ENCODE measurements at places on chromosomes 5 and 9.

DNA sequence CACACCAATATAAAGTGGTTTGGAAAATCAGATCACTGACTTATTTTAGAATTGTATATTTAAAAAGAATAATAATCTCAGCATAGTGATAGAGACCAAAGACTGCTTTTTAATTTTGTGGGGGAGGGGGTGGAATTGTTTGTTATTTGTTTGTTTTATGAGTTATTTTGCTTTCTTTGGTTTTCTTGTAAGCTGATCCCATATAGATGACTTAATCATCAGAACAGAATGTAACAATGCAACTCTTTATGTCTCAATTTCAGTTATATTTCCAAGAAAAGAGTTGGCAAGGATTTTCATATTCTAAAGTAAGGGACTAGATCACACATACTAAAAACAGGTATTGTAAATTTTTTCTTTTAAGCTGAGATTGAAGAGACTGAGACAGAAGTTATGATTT, 984.9 kb downstream of the TLE4 start:
- no peak for DNase-seq

GRCh38 chr5:117587111-117587510, 1012.5 kb upstream of the SEMA6A start:
- DNase-seq = no peak

DNA sequence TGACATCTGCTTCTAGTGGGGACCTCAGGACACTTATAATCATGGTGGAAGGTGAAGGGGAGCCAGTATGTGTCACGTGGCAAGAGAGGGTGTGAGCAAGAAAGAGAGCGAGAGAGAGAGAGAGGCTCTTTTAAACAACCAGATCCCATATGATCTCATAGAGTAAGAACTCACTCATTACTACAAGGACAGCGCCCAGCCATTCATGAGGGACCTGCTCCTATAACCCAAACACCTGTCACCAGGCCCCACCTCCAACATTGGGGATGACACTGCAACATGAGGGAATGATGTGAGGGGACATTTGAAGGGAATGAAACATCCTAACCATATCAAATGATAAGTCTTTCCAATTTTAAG, 427.5 kb downstream of the EFNA5 start:
- no peak for DNase-seq

- no peak for DNase-seq
Observed at GRCh38 chr9:70080481-70081119, 37.0 kb downstream of the MAMDC2 start.

DNA sequence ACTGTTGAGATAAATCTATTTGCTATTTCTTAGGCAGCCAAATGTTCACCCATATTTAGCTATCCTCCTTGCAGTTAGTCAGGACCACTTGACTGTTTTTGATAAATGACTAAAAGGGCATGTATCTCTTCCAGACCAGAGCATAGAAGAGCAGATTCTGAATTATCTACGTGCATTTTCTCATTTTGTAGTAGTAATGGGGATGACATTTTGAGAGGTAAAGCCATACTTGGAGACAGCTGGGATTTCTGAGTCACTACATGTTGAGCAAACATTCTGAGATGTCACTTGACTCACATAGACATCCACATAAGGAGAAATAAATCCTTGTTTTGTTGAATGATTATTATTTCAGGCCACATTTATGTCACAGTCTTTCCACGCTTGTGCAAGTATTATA, 297.6 kb downstream of the CDH10 start:
- DNase-seq = no peak

GRCh38 chr5:180636016-180636402, 13.4 kb downstream of the FLT4 start:
- DNase-seq = peak; percentile 13

DNA sequence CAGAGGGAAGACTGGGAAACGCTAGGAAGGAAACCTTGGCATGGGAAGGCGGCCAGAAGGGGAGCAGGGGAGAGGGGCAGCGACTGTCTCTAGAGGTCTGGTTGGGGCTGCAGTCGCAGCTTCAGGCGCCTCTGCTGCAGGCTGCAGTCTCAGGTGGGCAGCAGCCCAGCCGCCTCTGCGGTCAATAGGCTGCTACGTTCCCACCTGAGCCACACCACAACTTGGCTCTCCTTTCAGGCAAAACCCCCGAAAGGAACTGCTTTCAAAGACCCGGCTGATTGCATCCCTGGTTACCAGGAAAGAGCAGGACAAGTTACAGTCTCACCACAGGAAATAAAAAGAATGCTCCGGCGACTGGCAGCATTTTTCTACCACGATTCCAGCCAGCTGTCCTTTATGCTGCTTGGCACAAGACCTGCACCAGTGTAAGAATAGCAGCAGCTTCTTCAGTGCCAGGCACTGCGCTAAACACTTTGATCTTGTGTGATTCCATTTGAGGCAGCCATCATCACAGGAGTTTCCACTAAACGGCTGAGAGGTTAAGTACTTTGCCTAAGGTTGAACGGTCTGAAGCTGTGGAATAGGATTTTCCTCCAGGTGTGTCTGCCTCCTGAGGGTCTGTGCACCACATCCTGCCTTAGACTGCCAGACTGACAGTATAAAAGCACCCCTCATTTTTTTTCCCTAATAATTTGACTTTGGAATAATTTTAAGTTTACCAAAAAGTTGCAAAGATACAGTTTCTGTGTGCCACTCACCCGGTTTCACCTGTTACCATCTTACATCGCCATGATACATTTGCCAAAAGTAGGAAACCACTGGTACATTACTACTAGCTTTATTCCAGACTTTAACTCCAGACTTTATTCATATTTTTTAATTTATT, 7.5 kb downstream of the RPS14 start:
- no peak for DNase-seq

- no peak for DNase-seq
Observed at GRCh38 chr5:154714266-154714986, 40.8 kb upstream of the LARP1 start.

GRCh38 chr9:133794016-133794760, 56.0 kb upstream of the SARDH start:
- no peak for DNase-seq

GRCh38 chr9:129669946-129670345, 4.5 kb downstream of the PRRX2 start:
- DNase-seq = no peak

- DNase-seq = peak; percentile 26
Observed at GRCh38 chr9:84862810-84863287, 193.3 kb downstream of the NTRK2 start.

DNA sequence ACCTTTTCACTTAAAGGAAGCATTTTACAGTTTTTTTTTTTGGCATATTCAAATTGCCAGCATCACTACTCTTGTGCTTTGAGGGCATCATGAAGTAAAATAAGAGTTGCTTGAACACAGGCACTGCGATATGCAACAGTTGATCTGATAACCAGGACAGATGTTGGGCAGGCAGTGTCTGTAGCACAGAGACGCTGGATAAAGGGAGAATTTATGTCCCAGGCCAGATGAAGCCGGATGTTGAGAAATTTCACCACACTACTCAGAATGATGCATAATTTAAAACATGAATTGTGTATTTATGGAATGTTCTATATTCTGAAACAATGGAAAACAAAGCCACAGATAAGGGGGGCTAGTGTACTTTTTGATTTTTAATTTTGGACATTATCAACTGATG, 71.4 kb downstream of the SLC12A2 start:
- no peak for DNase-seq

GRCh38 chr5:58149746-58150145, 310.1 kb downstream of the PLK2 start:
- no peak for DNase-seq

GRCh38 chr9:21801683-21802417, 586 bp upstream of the MTAP start:
- DNase-seq = peak; percentile 80

- DNase-seq = no peak
Observed at GRCh38 chr9:4335631-4336030, 35.8 kb upstream of the GLIS3 start.

- no peak for DNase-seq
Observed at GRCh38 chr5:167725264-167725663, 566.2 kb upstream of the WWC1 start.

- peak; percentile 86 for DNase-seq
Observed at GRCh38 chr9:128724744-128725211, 851 bp upstream of the ZDHHC12 start.

- DNase-seq = peak; percentile 73
Observed at GRCh38 chr5:140633021-140633471, at the start of gene CD14. Gene CD14 (minus strand): TSS chr5:140633175. CDS start chr5:140633071, 104 bp downstream.

- DNase-seq = no peak
Observed at GRCh38 chr5:159041444-159042198, 58.1 kb downstream of the EBF1 start.

- no peak for DNase-seq
Observed at GRCh38 chr9:26537211-26537610, 355.4 kb downstream of the CAAP1 start.

- DNase-seq = no peak
Observed at GRCh38 chr5:125198270-125198974, 452.0 kb upstream of the ZNF608 start.

DNA sequence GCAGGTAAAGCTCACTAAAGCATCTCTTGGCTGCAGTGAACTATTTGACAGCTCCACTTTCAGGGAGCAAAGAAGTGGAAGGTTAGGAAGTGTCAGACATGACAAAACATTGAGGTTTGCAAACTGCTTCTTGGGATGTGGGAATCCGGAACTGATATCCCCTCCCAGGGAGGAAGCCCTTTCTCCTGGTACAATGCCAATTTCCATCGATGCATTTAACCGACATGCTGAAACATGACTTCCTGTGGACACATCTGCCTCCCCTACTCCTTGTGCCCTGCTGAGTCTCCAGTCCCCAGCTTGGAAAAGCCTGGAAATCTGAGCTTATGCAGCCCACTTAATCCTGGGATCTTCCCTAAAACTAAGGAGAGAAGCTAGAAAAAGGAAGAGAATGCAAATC, 323.1 kb upstream of the DAP start:
- no peak for DNase-seq

- DNase-seq = no peak
Observed at GRCh38 chr9:4010309-4010708, 289.6 kb downstream of the GLIS3 start.

- no peak for DNase-seq
Observed at GRCh38 chr5:3601911-3602782, 6.5 kb downstream of the IRX1 start.

DNA sequence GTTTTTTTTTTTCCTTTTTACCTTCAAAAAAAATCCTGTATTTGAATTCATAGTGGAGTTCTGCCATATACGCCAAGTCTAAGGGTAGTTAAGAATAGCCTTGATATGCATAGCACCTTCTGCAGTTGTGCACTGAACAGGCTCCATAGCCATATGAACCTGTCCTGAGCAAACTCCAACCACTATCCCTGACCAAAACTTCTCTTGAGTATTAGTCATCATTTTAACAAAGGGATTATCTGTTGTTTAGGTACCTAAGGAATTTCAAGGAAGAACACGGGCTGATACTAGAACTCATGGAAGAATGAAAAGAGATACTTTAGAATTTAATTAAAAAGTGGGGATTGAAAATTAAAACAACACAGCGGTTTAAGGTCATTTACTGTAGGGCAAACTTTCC, 1.9 kb upstream of the FBXO38 start:
- no peak for DNase-seq

- no peak for DNase-seq
Observed at GRCh38 chr5:88667496-88668201, 215.3 kb downstream of the MEF2C start.

GRCh38 chr9:113912816-113913215, 36.7 kb downstream of the ZNF618 start:
- no peak for DNase-seq

GRCh38 chr9:116791326-116791725, 104.2 kb downstream of the TRIM32 start:
- no peak for DNase-seq

GRCh38 chr5:172765766-172766286, 5.2 kb downstream of the DUSP1 start:
- DNase-seq = no peak

- no peak for DNase-seq
Observed at GRCh38 chr5:172901012-172901780, 58.0 kb upstream of the RPL26L1 start.

GRCh38 chr5:151146061-151146460, 11.5 kb downstream of the ANXA6 start:
- DNase-seq = no peak

GRCh38 chr5:167967494-167968177, 323.8 kb upstream of the WWC1 start:
- no peak for DNase-seq

- DNase-seq = no peak
Observed at GRCh38 chr5:128493657-128494329, 44.3 kb downstream of the FBN2 start.

GRCh38 chr5:146607659-146608332, 91.8 kb upstream of the GPR151 start:
- no peak for DNase-seq

DNA sequence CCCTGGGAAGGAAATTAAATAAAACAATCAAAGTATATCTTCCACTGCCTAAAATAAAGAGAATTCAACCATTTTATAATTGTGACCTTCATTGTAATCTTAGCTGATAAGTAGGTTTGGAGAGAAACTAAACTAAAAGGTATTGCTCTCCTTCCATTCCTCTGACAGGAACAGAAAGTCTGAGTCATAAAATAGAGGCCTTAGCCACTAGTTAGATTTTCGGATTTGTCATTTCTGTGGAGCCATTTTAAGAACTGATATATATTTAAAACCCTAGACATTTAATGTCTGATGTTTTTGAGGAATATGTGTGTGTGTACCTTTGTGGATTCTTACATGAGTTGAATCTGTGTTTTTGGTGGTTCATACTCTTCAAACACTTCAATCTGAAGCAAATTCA, 11.8 kb upstream of the TMC1 start:
- DNase-seq = no peak

GRCh38 chr9:79952401-79952800, 380.6 kb downstream of the TLE4 start:
- DNase-seq = no peak

DNA sequence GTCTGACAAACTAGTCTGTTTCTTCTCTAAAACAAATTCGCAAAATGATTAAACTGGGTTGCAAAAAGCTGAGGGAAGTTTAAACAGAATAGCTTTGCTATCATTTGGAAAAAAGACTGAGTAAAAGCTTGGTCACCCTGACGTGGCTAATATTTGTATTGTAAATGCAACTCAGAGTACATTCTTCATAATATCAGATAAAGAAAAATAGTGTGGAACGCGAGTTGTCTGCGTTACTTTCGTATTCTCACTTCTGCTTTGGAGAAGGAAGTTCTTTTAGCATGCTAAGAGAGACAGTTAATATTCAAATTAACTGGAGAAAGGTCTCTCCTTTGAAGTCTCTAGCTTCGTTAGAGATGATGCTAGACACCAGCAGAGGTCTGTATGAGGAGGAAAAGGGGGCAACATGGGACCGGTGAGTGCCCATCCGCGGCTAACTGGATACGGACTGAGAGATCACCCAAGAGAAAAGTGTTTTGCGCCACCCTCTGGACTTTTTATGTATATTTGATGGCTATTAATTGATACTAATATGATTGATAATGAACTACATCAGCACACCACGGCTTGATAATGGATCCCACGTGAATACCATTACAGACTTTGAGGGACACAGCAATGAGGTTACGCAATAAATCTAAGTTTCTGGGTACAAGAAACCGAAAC, 2.9 kb upstream of the CNTRL start:
- DNase-seq = no peak

DNA sequence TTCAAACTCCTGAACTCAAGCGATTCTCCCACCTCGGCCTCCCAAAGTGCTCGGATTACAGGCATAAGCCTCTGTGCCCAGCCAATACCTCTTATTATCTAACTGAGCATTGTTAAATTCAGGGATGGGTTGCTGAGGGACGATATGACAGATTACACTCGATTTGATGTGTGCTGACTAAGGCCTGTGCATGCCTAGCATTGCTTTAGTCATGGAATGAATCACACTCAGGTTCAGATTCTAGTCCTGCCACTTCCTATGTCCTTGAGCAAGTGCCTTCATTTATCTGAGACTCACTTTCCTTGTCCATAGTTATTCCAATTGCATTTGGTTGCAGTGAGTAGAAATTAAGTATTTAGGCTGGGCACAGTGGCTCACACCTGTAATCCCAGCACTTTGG, 19.5 kb downstream of the THBS4 start:
- no peak for DNase-seq

Data from mucosa of descending colon (tissue), 3 donors.